A549 treated with dexamethasone at 1 μM for 4 hours (cell line): ENCODE measurements at places on chromosomes 16 and 17. TPM values are rescaled to one million over a fixed set of nuclear protein-coding genes. Genes with fewer than 3 reads are reported as not detected.

Gene CA7
- 0.08 TPM in 1 of 5 replicates, not detected in the others for total RNA-seq

Gene CACNG1
- 0.07 to 0.11 TPM (median 0.11 TPM) in 3 of 5 replicates, not detected in the others for total RNA-seq

Gene ZPBP2
- not detected in 5 replicates for total RNA-seq

Gene ABHD15
- 20.6 to 27.0 TPM (median 25.5 TPM) in 5 replicates for total RNA-seq

Gene PRSS22
- total RNA-seq = 0.35 to 1.5 TPM (median 0.65 TPM) in 5 replicates

Gene KRT17
- 0.63 to 1.8 TPM (median 0.79 TPM) in 5 replicates for total RNA-seq

Gene KCNJ12
- total RNA-seq = 1.5 to 2.1 TPM (median 1.9 TPM) in 5 replicates

Gene ST6GALNAC1
- 0.14 to 0.75 TPM (median 0.52 TPM) in 5 replicates for total RNA-seq

Gene KLHL11
- total RNA-seq = 2.5 to 5.9 TPM (median 5.1 TPM) in 5 replicates
